Right renal pelvis (tissue), 4 donors: ENCODE measurements at places on chromosomes 6 and 20. TPM values are rescaled to one million over a fixed set of nuclear protein-coding genes. Genes with fewer than 3 reads are reported as not detected.

- no peak for DNase-seq
These were observed 27.8 kb upstream of the PIM1 start for GRCh38 chr6:37142050-37142614.

- no peak for DNase-seq
These were observed 11.0 kb upstream of the KIF13A start for GRCh38 chr6:17998442-17998841.

Gene PSMG4
- polyA plus RNA-seq = 15.2 TPM

Gene ZC2HC1B
- 0.22 TPM for polyA plus RNA-seq

DNA sequence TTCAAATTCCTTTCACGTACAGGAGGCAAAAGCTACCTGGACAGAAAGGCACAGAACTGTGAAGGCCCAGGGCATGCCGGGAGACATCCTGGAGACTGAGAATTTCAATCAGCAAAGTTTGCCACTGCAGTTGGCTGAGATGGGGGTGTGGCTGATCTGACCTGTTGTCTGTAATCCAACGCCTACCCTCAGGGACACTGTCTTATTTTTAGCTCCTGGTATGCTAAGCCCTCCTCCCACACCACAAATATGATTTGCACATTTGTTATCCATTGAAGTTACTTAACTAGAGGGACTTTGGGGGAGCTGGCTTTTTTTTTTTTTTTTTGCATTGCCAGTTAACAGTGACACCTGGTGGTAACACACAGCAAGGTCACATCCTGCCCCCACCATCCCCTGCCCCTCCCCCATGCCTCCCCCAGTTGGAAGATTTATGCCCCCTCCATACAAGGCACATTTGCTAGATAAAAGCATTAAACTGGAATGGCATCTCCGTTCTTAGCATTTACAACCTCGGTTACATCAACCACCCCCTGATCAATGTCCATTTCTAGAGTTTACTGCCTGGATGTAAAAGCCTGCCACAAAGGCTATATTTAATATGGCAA lies 40.4 kb downstream of the TTI1 start:
- no peak for DNase-seq

DNA sequence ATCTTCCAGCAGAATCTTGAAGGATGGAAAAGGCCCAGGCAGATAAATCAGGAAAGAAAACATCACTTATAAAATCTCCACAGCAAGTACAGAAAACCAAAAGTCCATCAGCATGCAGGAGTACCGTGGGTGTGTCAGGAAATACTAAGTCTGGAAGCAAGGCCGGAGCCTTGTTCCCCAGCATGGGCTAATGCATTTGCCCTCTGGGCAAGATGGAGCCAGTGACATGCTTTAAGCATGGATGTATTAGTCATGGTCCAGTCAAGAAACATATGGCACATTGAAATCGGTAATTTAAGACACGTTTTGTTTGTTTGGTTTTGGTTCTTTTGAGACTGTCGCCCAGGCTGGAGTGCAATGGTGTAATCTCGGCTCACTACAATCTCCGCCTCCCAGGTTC lies 506.0 kb upstream of the JARID2 start:
- no peak for DNase-seq

GRCh38 chr6:388202-388903 lies 3.2 kb upstream of the IRF4 start:
- DNase-seq = no peak

DNA sequence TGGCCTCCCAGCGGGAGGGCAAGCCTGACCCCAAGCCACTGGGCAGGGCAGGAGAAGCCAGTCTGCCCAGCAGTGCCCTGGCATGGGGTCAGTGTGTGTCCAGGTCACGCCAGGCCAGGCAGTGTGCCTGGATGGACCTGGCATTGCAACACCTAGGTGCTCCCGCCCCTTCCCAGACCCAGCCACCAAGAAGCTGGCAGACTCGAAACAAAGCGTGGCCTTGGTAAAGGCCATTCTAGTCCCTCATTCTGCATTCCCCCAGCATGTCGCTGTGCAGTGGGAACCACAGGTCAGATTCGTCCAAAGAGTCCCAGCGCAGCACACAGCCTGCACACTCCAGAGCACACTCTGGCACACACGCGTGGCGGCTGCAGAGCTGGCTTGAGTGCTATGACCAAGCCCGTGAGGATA lies 19.3 kb upstream of the APMAP start:
- no peak for DNase-seq

GRCh38 chr6:168695701-168696100 lies 254.7 kb downstream of the SMOC2 start:
- no peak for DNase-seq

DNA sequence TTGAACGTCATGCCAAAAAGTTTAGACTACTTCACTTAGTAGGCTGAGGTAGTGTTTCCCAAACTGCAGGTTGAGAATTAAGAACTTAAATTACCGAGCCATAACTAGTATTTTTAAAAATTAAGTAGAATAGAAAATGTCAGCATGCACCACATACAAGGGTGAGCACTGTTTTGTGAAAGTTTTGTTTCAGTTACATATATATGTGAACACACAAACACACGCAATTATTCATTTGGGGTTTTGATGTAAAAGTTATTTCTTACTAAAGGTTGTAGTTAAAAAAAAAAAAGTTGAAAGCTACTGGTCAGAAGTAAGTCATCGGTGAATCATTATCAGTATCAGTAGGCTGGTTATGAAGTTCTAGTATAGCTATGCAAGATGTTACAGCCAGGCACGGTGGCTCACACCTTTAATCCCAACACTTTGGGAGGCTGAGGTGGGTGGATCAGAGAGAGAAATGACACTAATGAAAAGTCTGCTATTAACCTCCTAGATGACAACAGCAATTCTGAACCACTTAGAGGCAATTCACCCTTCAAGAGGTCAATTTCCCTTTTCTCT lies 24.1 kb downstream of the FASTKD5 start:
- no peak for DNase-seq

- DNase-seq = peak; percentile 35
These were observed at the start of gene PLA2G7 for GRCh38 chr6:46734867-46735719. TSS of gene PLA2G7 (minus strand) at chr6:46735375. CDS start at chr6:46722891, 12,484 bp downstream.

Gene CCM2L
- 7.0 TPM for polyA plus RNA-seq

DNA sequence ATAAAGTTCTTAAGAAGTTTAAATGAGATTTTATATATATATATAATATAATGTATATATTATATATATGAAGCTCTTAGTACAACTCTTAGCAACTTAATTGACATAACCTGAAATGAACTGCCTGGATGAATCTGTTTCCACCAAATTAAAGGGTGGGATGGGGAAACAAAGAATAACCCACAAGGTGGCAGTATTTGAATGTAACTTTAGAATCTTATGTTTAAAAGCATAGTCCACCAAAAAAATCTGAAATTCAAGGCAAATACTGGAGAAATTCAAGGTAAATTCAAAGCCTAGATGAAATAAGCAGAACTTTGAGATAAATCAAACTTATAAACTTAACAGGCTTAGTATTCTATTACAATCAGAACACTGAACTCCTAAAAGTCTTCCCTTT lies 4.4 kb upstream of the IBTK start:
- DNase-seq = no peak

Gene ETV7
- polyA plus RNA-seq = 0.11 TPM

Gene NNAT
- polyA plus RNA-seq = 98.5 TPM

DNA sequence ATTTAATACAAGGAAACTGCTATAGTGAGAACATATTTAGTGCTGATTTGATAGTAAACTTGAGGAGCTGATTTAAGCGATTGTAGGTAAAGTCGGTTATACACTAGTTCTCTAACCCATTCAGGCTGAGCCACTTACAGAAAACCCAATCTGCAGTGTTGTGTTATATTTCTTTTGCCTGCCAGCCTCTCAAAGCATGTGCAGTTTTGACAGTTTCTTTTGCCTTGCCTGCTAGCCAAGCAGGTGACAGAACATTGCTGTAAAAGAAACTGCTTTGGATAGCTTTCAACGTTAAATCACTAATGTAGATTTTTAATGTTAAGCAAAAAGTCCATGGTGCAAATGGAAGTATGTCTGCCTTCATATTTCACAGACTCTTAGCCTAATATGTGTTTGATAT lies 982.9 kb downstream of the EYS start:
- DNase-seq = no peak

Gene TLDC2
- polyA plus RNA-seq = 2.5 TPM

- DNase-seq = no peak
These were observed 185.1 kb upstream of the SULF2 start for GRCh38 chr20:47970282-47970903.

GRCh38 chr6:37077191-37077904 lies 71.9 kb downstream of the FGD2 start:
- DNase-seq = no peak

DNA sequence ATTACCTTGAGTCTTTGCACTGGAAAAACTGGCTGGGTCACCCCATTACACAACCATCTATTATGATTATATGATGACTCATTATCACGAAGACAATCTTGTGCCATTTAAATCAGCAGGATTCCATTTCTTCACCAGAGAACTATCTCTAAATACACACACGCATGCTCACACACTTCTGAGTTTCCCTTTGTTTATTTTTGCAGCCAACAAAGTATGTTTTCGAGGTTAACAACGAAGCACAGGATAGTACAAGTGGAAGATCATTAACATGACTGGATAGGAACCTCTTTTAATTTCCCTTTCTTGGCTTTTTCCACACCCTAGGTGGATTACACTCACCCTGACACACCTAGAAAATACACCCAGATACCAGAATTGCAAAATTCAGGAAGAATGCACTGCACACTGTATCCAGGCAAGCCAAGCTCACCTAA lies 18.9 kb downstream of the PERP start:
- DNase-seq = no peak

DNA sequence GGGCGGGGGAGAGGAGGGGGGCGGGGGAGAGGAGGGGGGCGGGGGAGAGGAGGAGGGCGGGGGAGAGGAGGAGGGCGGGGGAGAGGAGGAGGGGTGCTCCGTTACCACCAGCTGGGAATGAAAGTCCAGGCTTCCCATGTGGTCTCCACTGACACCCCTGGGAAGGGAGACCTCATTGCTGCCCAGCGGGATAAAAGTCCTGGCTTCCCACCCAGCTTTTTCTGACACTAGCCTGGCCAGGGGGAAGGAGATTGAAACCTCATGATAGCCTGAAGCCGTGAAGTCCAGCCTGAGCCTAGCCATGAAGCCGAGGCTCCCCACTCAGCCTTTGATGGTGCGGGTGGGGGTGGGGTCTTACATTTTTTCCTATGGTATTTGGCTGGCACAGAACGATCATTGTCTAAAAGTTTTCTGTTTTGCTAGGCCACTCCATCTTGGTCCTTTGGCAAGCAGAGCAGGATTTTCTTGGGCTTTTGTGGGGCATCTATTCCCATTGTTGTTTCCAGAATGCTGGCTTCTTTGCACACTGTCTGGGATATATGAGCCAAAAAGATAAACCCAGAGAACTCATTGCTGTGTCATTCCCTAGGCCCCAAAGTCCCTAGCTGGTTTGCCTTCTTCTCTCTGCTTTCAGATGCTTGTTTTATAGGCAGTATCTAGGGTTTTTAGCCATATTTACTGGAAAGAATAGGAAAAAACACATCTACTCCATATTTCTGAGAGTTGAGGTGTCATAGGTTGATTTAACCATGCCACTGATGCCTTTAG lies 67.9 kb upstream of the RNF24 start:
- no peak for DNase-seq

Gene SKIC2
- 51.1 TPM for polyA plus RNA-seq
